ENCODE measurements at places on chromosomes 3 and 15.
A peak's percentile ranks its signal among the peaks of the same experiment; 100 is the strongest.

DNA sequence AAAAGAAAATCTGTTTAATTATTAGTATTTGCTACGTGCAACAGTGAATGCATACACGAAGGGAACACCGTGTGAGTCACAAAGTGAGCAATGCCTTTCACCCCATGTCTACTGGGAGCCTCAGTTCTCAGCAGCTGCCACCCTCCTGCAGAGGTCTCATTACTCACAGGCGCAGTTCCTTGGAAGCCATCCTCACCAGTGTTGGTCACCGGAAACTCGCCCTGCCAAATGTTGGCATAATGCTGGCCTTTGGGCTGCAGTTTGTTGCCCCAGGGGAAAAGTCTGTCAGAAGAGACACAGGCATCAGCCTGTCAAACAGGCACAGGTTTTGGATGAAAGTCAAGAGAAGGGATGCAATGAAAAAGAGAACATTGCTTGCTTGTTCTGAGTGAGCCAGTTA is 50.1 kb downstream of the SUMF1 start:
- no peaks in the 10 kb centered on the region for H3K4me1 ChIP-seq
- no peaks in the 10 kb centered on the region for H3K27me3 ChIP-seq

- no peak overlapping the region for H3K4me3 ChIP-seq
- no peaks in the 10 kb centered on the region for H3K27me3 ChIP-seq
- no peaks in the 10 kb centered on the region for H3K4me1 ChIP-seq
- peak overlapping the region; percentile 56 for H3K27ac ChIP-seq
Measured at GRCh38 chr15:93235926-93236780, 147.1 kb upstream of the RGMA start.

DNA sequence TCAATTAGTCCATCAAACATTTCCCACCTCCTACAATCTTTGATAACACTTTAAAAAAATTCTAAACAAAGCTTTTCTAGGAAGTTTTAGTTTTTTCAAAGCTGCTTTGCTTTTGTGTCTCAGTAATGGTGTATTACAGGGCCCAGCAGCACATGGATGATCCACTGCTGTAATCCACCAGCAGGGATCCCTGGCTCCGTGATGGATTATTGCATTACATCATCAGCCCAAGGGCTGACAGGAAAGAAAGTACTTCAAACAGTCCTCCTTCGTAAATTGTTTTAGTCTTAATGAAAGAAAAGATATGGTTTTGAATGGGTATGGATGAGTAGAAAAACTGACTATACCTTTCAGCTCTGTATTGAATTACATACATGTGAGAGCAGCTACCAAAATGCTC is 688.9 kb upstream of the NAALADL2 start:
- no peaks in the 10 kb centered on the region for H3K4me1 ChIP-seq
- no peak overlapping the region for H3K4me3 ChIP-seq
- H3K36me3 ChIP-seq = no peaks in the 10 kb centered on the region

- H3K27me3 ChIP-seq = no peaks in the 10 kb centered on the region
- H3K4me1 ChIP-seq = no peaks in the 10 kb centered on the region
- no peak for DNase-seq
- no peaks in the 10 kb centered on the region for H3K36me3 ChIP-seq
Measured at GRCh38 chr3:151382671-151383070, 1.9 kb downstream of the P2RY12 start.

DNA sequence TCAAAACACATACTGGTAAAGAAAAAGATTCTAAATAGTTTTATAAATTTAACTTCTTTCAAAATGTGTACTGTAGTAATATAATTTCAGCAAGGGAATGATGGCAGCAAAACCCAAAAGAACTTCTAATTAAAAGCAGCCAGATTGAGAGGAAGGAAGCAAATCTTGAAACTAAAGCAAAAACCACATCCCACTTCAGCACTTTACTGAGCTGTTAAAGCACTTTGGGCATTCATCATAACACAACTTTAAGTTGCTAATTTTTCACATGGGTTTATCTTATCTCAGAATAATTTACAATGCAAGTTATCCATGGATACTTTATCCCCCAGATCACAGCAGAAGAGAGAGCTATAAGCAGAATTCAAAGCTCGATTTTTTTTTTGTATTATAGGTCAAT is 6.0 kb downstream of the RFC4 start:
- no peak for DNase-seq
- H3K36me3 ChIP-seq = peaks cover 10% of the 10 kb centered on the region
- no peak overlapping the region for H3K4me3 ChIP-seq
- no peaks in the 10 kb centered on the region for H3K27me3 ChIP-seq
- no peak overlapping the region for H3K27ac ChIP-seq

- DNase-seq = no peak
- H3K4me3 ChIP-seq = no peak overlapping the region
- H3K27ac ChIP-seq = no peak overlapping the region
- H3K27me3 ChIP-seq = no peaks in the 10 kb centered on the region
- no peaks in the 10 kb centered on the region for H3K36me3 ChIP-seq
Measured at GRCh38 chr3:54360320-54360719, 238.0 kb downstream of the CACNA2D3 start.

DNA sequence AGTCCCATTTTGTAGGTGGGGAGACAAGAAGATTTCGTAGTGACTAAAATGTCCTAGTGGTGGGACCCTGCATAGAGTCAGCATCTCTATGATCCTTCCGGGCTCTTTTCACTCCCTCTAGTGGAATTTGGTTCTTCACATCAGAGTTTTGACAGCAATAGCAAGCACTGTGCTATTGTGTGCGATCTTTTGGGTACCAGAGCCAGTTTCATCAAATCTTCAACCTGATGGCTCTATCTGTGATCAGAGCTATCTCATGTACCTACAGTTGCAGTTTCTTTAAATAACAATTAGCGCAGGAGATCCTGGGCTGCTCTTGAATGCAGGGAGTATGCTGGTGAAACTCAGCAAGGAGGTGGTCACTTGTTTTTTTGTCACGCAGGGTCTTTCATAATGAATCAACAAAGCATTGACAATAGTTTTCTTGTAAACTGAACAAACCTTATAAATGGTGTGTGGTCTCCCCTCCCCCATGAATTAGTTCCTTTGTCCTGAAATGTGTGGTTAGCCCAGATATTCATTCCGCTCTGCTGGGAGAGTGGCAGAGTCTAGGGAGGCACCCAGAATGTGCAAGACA is 257.2 kb upstream of the SOX2 start:
- no peaks in the 10 kb centered on the region for H3K4me1 ChIP-seq
- no peak overlapping the region for H3K27ac ChIP-seq
- H3K36me3 ChIP-seq = no peaks in the 10 kb centered on the region
- no peak overlapping the region for H3K4me3 ChIP-seq
- H3K27me3 ChIP-seq = no peaks in the 10 kb centered on the region
- DNase-seq = no peak

GRCh38 chr15:49827311-49827710 is 206.5 kb downstream of the DTWD1 start:
- no peaks in the 10 kb centered on the region for H3K36me3 ChIP-seq
- no peak overlapping the region for H3K27ac ChIP-seq
- no peak overlapping the region for H3K4me3 ChIP-seq
- H3K27me3 ChIP-seq = no peaks in the 10 kb centered on the region
- no peak for DNase-seq
- H3K4me1 ChIP-seq = no peaks in the 10 kb centered on the region
